ENCODE measurements at places on chromosomes 1 and 21. TPM values are rescaled to one million over a fixed set of nuclear protein-coding genes. Genes with fewer than 3 reads are reported as not detected.
A peak's percentile ranks its signal among the peaks of the same experiment; 100 is the strongest.

- DNase-seq: no peak
These were observed 1.5 kb upstream of the ZMPSTE24 start for GRCh38 chr1:40256401-40257084.

GRCh38 chr1:246261639-246262038 is 245.4 kb downstream of the SMYD3 start:
- DNase-seq: no peak

GRCh38 chr1:159945483-159946241 is at the start of gene IGSF9:
Gene IGSF9, minus strand, starts transcription at chr1:159945613. Its CDS starts 2,159 bp downstream, at chr1:159943454.
- DNase-seq: peak; percentile 78

GRCh38 chr1:57826535-57826934 is 402.7 kb upstream of the DAB1 start:
- no peak for DNase-seq

DNA sequence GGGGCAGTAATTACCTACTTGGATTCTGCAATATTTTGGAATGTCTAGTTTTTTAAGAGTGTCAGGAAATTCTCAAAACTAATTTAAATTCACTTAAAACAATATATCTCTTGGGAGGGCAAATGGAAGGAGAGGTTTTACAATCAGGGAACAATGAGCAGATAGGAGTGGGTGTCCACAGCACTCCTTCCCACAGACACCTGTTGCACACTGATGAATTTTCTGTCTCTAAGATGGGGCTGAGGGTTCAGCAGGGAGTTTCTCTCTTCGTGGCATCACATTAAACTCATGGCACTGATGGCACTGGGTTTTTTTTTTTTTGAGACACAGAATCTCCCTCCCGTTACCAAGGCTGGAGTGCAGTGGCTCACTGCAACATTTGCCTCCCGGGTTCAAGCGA is 5.5 kb downstream of the PHF13 start:
- no peak for DNase-seq

GRCh38 chr1:25113731-25114130 is 118.6 kb downstream of the SYF2 start:
- no peak for DNase-seq

DNA sequence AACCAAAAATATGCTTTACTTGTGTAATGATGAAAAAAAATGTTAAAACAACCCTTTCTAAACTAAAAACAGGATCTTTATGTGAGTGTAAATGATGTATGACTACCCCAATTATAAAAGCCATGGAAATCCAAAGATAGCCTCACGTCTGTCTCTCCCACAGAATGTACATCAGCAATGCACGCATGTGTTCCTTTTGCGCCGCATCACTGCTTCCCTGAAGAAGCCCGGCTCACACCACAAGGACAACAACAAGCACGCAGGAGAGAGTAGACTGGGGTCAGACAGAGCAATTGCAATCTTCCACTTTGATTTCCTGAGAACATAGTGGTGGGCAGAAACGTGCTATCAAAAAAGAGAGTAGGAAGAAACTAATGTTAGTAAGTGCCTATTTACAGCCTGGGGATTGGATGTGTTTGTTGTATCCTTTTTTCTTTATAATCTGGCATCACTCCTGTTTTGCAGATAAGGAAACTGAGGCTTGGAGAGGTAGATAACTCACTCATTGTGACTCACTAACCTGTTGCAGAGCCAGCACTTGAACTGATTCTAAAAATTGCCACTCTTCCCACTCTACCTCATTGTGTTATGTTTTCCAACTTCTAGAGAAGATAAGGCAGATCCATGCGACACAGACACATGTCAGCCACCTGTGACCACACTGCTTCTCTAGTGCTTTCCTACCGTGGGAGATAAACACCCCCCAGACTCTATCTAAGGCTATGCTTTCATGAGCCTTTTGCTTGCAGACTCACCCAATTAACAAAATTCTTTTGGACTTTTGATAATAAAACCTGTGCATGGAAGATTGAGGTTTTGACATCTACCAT is 60.1 kb downstream of the MAP10 start:
- DNase-seq: no peak

- no peak for DNase-seq
These were observed 38.3 kb downstream of the CD34 start for GRCh38 chr1:207872621-207873020.

DNA sequence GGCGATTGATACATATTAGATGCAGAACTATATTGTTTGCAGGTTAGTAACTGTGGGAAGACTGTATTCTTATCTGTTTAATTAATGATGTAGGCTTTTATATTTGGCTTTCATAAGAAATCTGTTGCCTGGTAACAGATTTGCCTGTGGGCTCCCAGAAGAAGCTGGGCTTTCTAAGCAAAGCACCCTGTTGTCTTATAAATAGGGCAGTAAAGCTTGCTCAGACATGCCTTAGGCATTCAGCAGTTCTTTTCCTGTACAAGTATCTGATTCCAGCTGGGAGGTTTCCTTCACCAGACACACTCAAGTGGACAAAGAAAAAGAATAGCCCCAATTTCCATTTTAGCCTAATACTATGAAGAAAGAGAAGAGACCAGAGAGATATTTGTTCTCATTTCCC is 524.0 kb downstream of the LRRIQ3 start:
- DNase-seq: no peak

The CNR2 gene
- polyA plus RNA-seq: 5.3 TPM

The SPRR1A gene
- polyA plus RNA-seq: not detected

The CA6 gene
- 3.7 TPM for polyA plus RNA-seq
